CD4-positive, CD25-positive, alpha-beta regulatory T cell (primary cell): ENCODE measurements at places on chromosomes 5 and 9. TPM values are rescaled to one million over a fixed set of nuclear protein-coding genes. Genes with fewer than 3 reads are reported as not detected.

- no peaks in the 10 kb centered on the region for H3K27me3 ChIP-seq
- no peak overlapping the region for H3K27ac ChIP-seq
- no peak overlapping the region for H3K4me3 ChIP-seq
- no peaks in the 10 kb centered on the region for H3K4me1 ChIP-seq
These were observed 45.5 kb upstream of the ZSWIM6 start for GRCh38 chr5:61286446-61287132.

HTR4 gene
- not detected for total RNA-seq

CAAP1 gene
- 17.0 TPM for total RNA-seq

DNA sequence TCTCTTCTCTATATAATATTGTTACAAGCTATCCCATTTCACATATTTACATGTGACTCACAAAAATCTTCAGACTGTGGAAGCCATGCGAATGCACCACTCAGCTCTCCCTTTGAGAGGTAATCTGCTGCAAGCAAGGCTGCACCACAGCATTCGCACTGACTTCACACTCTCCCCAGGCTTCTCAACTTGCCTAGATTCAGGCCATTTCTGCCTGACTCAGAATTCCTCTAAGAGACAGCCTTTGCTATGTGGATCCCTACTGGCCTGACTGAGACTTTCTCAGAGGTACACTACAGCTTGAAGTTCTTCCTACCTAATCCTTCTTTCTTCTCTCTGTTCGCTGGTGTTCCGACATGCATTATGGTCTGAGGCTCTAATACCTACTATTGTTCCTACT is 21.1 kb upstream of the DMRTA1 start:
- H3K4me1 ChIP-seq, result no peaks in the 10 kb centered on the region
- H3K4me3 ChIP-seq, result no peak overlapping the region
- no peak for DNase-seq
- no peaks in the 10 kb centered on the region for H3K36me3 ChIP-seq

GABRA1 gene
- total RNA-seq, result not detected

- no peak within 1 kb of the TSS for H3K27ac ChIP-seq
- H3K4me1 ChIP-seq, result no peaks in the 10 kb centered on the region
- no peaks in the 10 kb centered on the region for H3K36me3 ChIP-seq
- H3K4me3 ChIP-seq, result no peak within 1 kb of the TSS
- no peak for DNase-seq
These were observed at the start of gene ZNF474 for GRCh38 chr5:122129306-122129705. ZNF474 (plus strand) TSS chr5:122129546; CDS start chr5:122151991, 22,445 bp downstream.

GRCh38 chr5:163727028-163727427 is 221.6 kb downstream of the MAT2B start:
- no peak overlapping the region for H3K4me3 ChIP-seq
- no peaks in the 10 kb centered on the region for H3K36me3 ChIP-seq
- no peak for DNase-seq
- no peak overlapping the region for H3K27ac ChIP-seq
- no peaks in the 10 kb centered on the region for H3K27me3 ChIP-seq

GRCh38 chr5:154757814-154758406 is 2.7 kb downstream of the LARP1 start:
- no peaks in the 10 kb centered on the region for H3K27me3 ChIP-seq
- H3K27ac ChIP-seq, result peak overlapping the region; percentile 65
- peaks cover 58% of the 10 kb centered on the region for H3K4me1 ChIP-seq
- DNase-seq, result peak; percentile 18
- H3K36me3 ChIP-seq, result no peaks in the 10 kb centered on the region
- peak overlapping the region; percentile 73 for H3K4me3 ChIP-seq

DNA sequence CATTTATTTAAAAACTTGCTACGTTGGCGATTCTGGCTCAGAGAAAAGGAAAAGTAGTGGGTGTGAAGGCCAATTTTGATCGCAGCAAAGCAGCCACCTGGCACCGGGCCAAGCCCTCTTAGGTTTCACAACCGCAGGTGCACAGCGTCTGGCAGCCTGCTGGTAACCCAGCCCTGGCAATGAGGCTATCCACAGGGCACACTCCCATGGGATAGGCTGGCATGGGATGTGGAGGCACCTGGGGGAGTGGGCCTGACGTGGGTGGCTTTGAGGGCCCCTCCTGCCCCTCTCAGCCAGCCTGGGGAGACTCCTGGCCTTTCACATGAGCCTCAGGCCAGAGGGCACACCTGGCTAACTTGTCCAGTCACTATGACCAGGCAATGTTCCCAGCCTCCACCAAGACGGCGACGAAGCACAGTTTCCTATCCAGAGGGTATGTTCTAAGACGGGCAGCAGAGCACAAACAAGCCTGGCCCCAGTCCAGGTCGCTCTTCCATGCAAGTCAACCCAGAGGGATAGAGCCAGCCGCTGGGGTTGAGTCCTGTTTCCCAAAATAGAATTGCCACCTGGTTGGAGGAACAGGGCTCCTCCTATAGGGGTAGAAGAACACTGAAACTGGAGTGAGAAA is 19.0 kb downstream of the CMBL start:
- no peak for DNase-seq
- no peaks in the 10 kb centered on the region for H3K27me3 ChIP-seq
- no peak overlapping the region for H3K27ac ChIP-seq
- H3K36me3 ChIP-seq, result no peaks in the 10 kb centered on the region
- no peak overlapping the region for H3K4me3 ChIP-seq

SPATA6L gene
- total RNA-seq, result 2.5 TPM

DIPK1B gene
- total RNA-seq, result 1.3 TPM
